ENCODE measurements at places on chromosomes 16 and 17.

DNA sequence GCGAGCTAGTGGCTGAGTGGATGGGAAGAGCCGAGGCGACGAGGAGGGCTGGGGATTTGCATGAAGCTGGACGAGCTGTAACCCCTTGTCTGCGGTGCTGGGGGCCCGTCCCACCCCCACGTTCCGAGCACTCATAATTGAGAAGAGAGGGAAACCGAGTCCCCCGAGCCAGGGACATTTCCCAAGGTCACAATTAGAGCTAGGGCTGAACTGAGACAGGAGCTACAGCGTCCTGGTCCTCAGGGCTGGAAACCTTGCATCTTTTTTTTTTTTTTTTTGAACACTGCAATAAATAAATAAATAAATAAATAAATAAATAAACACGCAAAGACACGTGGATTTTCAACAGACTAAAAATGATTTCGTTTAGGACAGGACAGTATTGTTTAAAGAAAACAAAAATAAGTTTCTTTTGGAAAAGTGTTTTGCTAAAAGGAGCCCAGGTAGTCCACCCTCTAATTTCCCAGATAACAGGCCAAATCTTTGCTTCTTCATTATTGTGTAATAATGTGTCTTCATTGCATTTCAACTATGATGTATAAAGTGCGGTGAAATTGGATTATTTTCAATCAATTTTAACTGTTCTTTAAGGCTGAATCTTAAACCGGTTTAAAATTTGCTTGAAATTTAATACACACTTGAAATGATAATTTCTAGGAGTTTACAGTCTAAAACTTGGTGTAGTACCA, 992 bp downstream of the GDPD1 start:
- DNase-seq: peak; percentile 58

DNA sequence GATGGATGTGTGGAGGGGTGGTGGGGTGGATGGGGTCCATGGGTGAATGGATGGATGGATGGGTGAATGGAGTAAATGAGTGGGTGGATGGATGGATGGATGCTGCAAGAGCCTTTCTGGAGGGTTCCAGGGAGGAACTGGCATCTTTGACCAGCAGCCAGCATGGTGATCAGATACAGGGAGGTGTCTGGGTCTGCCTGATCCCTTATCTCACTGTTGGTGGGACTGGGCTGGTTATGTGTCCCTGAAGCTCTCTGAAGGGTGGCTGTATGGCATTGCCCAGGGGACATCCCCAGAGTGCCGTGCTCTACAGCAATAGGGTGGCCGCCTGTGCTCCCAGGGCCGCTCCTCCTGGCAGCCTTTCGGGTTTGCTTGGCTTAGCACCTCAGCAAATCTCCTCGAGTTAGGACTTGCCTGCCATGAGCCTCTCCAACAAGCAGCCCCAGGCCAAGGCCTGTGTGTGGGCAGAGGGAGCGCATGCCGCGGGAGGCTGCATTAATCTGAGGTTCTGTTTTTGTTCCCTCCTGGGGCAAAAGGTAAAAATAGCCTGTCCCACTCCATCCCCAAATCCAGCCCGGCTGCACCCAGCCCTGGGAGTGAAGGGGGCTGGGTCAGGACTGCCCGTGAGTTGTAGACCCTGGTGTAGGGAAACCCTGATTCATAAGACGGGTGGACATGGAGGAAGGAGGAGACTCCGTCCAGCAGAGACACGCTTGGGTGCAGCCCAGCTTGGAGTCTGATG, 165.4 kb downstream of the SEC14L1 start:
- DNase-seq: no peak

DNA sequence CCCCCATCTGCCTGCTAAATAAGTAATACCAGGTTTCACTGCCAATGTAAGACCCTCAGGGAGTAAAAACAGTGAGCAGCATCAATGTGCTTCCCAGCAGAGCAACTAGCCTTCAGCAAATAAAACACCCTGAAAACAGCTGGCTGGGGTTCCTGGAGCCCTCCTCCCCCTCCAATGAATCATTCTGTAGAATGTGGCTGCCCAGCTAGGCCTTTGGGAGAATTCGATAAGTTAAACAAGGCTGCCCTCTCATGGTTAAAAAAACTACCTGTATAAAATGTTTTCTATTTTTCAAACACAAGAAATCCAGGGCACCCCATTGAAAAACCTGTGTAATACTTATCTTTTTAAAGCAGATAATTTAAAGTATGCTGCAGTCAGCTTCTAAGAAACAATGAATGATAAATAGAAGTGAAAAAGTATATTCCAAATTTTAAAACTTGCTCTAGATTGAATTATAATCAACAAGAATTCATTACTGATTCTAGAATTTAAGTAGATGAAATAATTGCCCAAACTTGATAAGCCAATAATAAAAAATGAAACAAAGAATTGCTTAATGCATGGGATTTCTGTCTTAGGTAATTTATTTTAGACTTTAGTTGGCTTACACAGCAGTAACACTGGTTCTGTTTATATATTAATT, 9.4 kb upstream of the TOM1L1 start:
- peak; percentile 3 for DNase-seq

DNA sequence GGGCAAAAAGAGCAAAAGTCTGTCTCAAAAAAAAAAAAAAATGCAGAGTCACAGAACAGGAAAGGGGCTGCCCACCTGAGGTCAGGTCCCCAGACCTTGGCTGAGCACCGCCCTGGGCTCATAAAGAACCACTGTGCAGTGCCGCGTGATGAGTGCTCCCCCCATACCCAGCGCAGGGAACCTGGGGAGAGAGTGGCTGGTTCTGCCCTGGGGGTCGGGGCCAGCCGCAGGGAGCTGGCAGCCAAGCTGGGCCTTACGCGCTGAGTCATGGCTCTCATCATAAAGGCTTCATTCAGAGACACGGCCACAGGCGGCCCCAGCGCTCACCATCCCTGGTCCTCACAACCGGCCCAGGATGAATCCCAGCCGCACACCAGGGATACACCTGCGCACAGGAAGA, 80.7 kb downstream of the RAB11FIP4 start:
- DNase-seq: peak; percentile 85

- DNase-seq: no peak
These were observed 5.6 kb upstream of the TUBG2 start for GRCh38 chr17:42653179-42654124.

DNA sequence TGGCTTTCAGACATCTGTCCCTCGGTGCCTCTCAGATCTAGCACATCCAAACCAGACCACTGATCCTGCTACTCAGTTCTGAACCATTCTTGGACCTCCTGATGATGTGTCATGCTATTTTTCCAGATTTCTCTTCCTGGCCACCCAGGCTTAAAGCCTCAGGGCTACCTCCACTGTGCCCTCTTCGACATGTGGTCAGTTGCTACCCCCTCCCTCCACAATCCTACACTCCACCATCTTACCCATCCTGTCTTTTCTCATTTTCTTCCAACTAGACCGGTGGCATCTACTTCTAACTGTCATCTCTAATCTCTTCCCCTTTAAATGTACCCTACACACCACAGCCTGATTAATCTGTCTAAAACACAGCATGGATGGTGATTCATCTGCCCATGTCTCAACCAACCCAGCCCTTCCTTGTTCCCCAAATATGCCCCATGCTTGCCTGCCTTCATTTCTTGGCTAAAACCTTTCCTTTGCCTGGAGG, 478.6 kb downstream of the SLC39A11 start:
- DNase-seq: no peak

- DNase-seq: no peak
These were observed 20.4 kb downstream of the KIAA0513 start for GRCh38 chr16:85047867-85048455.

DNA sequence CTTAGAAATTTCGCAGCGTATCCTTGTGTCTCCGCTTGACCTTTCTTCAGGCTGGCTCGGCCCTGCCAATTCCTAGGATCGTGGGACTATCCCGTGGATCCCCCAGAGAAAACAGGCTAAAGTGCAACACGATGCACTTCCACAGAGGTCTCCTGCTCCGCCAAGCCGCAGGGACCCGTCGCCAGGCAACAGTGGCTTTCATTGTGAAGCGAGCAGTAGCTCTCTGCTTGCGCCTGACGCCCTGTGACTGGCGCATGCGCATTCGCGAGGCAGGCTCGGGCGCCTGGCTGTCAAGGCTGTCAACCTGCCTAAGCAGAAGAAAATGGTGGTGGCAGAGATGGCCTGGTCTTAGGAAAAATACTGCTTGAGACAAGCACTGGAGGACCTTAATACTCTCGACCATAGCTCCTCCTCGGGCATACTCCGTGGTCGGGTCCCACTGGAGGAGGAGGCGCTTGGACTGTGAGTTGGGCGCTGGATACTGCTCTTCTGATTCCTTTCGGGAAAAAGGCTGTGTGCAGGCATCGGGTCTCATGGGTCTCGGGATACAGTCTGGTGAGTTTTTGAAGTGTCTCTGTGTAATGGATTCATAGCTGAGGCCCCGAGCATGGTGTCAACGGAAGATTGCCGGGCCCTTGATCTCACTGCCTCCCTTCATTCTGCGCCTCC, 2336.1 kb downstream of the TP53TG3F start:
- DNase-seq: no peak

DNA sequence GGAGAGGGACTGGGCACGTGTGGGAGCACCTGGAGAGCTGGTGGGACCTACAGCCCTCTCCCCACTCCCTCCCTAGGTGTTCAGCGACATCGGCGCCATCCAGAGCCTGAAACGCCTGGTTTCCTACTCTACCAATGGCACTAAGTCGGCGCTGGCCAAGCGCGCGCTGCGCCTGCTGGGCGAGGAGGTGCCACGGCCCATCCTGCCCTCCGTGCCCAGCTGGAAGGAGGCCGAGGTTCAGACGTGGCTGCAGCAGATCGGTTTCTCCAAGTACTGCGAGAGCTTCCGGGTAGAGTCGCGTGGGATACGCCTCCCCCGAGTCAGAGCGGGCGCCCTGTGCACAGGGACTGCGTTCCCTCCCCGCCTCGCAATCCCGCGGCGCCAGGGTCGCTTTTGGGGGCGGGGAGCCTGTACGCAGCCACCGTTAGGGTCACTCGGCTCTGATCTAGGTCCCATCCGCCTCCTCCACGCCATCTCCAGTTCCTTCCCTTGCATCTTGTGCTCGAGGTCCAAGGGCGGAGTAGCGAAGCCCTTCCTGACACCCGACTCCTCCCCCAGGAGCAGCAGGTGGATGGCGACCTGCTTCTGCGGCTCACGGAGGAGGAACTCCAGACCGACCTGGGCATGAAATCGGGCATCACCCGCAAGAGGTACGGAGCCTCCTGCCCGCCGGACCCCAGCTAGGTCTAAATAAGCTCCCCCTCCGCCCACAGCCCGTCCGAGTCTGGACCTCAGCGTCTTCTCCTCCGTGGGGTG, 13.0 kb downstream of the SARM1 start:
- DNase-seq: no peak

DNA sequence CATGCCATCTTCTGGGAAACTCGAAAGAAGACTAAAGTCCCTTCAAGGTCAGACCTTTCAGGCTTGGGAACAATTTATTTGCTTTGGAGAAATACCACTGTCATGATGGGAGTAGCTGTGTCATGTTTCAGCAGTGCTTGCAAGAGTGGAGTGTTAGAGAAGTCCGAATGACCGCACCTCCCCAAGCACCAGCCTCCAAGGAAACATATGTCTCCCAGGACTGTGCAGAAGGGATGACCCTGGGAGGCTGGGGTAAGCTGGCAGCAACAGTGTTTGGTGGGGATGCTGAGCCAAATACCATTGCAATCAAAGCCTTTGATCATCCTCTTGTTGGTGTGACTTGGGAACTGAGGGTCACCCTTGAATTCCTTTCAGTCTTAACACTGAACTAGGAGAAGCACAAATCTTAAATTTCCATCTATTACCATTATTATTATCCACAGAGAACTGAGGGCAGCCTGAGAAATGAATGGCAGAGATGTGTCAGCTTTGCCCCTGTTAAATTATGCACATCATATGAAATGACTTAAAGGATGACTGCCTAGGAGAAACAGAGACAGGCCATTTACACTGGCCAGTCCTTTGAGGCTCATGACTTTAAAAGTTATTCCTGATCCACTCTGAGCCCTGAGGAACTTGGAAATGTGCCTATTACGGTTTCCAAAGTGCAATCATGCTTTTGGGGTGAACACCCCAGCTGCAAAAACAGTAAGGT, 244.9 kb downstream of the CA10 start:
- no peak for DNase-seq

GRCh38 chr17:17494870-17495535, 1.2 kb downstream of the RASD1 start:
- DNase-seq: peak; percentile 22

GRCh38 chr17:76370261-76370993, 14.0 kb upstream of the SPHK1 start:
- no peak for DNase-seq

DNA sequence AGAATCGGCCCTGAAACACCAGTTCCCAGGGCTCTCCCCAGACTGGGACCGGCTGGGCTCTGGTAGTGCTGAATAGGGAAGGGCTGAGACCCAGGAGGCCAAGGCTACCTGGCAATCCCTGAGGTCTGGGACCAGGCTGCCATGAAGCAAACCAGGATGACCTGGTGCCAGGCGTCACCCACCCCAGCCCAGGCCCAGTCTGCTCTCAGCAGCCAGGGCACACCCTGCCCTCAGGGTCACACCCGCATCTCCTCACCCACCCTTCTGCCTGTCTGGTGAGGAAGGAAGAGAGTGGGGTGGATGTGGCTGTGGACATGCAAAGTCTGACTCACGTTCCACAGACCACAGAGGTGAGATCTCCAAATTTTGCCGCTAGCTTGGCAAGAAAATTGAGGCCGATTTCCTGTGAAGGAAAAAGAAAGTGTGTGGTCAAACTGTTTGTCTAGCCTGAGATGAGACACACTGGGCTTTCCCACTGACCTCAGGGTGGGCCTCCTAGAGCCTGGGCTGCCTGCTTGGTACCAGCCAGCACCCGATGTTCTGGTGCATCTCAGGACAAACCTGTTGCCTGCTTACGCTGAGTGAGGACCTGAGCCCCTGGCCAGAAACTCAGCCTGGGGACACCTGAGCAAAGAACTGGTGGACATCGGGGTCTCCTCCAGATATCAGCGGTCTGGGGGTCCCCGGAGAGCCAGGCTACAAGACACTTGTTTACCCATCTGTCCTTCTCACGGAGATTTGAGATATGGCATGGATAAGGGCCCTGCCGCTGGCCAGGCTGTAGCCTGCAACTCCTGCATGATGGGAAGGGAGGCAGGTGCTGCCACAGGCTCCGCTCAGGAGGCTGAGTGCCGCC, 6.3 kb upstream of the RAB37 start:
- DNase-seq: no peak

- no peak for DNase-seq
These were observed 2.6 kb downstream of the DPEP2 start for GRCh38 chr16:67996666-67997065.

- DNase-seq: no peak
These were observed 4.2 kb downstream of the PYCARD start for GRCh38 chr16:31198207-31198882.

GRCh38 chr17:77332034-77332971, 191.5 kb downstream of the SEC14L1 start:
- DNase-seq: no peak

- DNase-seq: no peak
These were observed 54.8 kb downstream of the RMI2 start for GRCh38 chr16:11400076-11400475.

- peak; percentile 60 for DNase-seq
These were observed 21.5 kb upstream of the PECAM1 start for GRCh38 chr17:64411999-64412771.
